ENCODE measurements at places on chromosomes 6 and 20.

DNA sequence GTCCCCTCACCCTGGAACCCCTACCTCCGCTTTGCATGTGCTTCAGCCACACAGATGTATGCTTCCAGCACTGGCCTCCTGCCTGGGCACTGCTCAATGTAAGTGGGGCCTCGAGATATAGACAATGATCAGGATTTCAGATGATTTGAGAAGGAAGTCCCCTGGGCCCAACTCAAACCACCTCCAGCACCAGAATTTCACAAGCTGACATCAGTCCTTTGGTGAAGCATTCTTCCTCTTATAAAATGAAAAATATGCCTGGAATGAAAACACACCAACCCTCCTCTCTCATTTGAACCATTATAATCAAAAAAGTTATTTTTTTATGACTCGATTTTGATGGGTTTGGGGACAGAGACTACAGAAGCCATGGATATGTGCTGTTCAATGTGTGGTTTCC is 48.5 kb downstream of the BTBD3 start:
- no peak for DNase-seq

- DNase-seq = no peak
Measured at GRCh38 chr6:138266095-138266494, 47.8 kb upstream of the PBOV1 start.

GRCh38 chr6:79841577-79842375 is 105.6 kb downstream of the ELOVL4 start:
- no peak for DNase-seq

GRCh38 chr6:100138346-100139022 is 144.5 kb upstream of the MCHR2 start:
- DNase-seq = no peak

- DNase-seq = no peak
Measured at GRCh38 chr6:20564269-20564668, 30.0 kb downstream of the CDKAL1 start.

DNA sequence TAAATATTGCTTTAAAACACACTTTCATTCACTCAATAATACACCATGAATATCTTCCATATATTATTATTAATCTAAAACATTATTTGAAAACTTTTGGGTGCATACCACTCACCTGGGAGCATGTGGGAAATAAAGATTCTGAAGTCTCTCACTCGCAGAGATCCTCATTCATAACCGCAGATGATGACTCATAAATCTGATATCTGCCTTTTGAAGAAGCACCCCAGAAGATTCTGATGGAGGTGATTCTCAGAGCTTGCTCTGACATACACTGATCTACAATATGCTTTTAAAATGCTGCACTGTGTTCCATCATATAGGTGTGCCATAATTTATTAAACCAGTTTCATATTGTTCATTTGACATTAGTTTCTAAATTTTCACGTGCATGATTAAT is 135.0 kb upstream of the SGK1 start:
- no peak for DNase-seq

DNA sequence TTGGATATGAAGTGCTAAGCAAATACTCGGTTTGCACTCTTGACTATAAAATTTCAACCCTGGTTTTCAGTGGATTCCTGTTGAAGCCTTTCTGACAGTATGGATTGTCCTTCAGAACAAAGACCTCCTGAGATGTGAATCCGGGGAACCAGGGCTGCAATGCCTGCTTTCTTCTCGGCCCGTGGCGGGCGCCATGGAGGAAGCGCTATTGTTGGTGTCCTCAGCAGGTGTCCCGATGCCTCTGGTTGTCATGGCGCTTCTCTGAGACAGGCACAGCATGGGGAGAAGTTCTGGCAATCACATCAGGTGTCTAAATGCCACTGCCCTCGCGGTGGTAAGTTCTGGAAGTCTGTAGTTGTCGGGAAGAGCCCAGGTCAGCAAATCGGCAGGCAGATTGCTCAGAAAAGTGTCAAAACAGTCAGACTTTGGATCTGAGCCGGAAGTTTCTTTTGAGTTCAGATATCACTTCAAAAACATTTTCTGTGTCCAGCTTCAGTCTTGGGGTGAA is 188.5 kb downstream of the CDH4 start:
- DNase-seq = no peak

- DNase-seq = no peak
Measured at GRCh38 chr6:101663100-101663499, 269.6 kb downstream of the GRIK2 start.

GRCh38 chr6:21984561-21984960 is 312.3 kb downstream of the PRL start:
- DNase-seq = no peak

DNA sequence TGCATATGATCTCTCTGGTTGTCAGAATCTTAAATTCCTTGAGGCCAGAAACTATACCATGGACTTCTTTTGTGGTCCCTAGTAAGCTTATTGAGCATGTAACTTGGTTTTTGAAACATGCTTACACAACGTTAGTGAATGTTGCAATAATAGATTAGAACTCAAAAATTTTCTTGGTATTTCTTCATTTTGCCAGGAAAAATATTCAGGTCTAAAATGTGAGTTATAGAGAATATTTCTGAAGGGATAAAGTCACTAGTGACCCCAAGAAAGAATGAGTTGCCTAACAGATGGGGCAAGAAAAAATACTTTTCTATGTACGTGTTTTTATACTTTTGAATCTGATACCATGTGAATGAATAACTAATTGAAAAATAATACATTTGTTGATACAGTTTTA is 195.4 kb downstream of the TFAP2A start:
- no peak for DNase-seq

- no peak for DNase-seq
Measured at GRCh38 chr6:6331946-6332601, 11.6 kb upstream of the F13A1 start.

GRCh38 chr6:113870917-113871316 is 13.8 kb downstream of the MARCKS start:
- no peak for DNase-seq

GRCh38 chr6:20313960-20314530 is 87.6 kb upstream of the E2F3 start:
- DNase-seq = no peak

DNA sequence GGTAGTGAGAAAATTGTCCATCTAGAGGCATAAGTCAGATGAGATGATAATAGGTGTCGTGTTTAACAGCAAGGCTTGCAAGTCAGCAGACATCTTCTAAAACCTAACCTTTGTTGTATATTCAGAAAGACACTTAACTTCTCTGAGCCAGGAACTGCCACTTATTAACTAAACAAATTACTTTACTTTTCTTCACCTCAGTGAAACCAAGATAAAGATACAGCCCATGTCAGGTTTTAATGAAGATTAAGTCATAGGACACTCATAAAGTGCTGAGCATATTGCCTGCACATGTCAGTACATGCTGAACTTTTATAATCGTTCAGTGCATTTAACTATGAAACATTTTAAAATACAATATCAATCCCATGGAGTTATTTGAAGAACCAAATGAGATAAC is 286.8 kb downstream of the NKAIN2 start:
- DNase-seq = no peak

GRCh38 chr6:139748353-139749146 is 374.1 kb upstream of the CITED2 start:
- no peak for DNase-seq

DNA sequence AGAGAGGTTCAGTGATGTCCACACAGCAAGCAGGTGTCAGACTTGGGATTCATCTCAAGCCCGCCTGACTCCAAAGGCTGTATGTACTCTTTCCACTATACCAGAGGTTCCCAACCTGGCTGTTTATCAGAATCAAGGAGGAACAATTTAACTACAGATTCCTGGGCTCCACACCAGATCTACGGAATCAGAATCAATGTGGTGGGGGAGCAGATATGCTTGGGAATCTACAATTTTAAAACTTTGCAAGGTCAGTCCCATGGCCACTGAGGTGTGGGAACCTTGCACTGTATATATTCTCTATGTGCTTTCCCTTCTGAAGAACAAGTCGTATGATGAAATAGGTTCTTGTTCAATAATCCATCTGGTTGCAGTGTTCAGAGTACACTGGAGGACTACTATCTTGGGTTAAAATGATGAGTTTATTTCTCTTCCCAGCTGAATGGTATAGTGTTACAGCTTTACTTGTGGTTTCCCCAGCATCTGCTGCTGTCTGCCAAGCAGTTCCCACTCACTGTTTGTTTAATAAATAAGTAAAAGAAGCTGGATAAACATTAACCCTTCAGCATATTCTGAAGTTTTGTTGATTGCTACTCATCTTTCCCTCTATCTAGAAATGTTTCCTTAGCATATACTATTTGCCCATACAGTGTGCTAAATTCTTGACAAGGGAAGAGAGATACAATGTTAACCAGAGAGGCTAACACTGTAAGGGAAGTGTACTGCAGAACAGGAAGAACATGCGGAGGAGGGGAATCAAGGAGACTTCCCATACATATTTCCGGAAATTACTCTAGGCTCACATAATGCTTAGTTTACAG is 9.9 kb downstream of the TTI1 start:
- DNase-seq = no peak

GRCh38 chr6:56915832-56916231 is 39.1 kb upstream of the BEND6 start:
- DNase-seq = no peak

DNA sequence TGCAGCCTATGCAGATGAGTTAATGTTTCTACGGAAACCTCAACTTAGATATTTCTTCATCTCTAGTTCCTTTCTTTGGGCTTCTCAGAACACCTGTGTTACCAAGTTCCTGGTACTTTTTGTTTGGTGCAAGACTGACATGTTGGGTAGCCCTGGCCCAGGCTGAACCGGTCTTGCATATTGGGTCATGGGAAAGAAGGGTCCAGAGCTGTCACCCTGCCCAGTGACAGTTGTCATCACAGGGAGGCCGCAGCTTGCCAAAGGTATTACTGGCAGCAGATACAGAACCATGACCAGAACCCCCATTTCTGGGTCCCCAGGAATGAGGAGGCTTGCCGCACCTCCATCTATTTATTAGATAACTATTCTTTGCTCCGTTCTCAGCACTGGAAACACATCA is 40.2 kb downstream of the PDYN start:
- no peak for DNase-seq

- no peak for DNase-seq
Measured at GRCh38 chr6:119076576-119077390, 1.7 kb downstream of the FAM184A start.

DNA sequence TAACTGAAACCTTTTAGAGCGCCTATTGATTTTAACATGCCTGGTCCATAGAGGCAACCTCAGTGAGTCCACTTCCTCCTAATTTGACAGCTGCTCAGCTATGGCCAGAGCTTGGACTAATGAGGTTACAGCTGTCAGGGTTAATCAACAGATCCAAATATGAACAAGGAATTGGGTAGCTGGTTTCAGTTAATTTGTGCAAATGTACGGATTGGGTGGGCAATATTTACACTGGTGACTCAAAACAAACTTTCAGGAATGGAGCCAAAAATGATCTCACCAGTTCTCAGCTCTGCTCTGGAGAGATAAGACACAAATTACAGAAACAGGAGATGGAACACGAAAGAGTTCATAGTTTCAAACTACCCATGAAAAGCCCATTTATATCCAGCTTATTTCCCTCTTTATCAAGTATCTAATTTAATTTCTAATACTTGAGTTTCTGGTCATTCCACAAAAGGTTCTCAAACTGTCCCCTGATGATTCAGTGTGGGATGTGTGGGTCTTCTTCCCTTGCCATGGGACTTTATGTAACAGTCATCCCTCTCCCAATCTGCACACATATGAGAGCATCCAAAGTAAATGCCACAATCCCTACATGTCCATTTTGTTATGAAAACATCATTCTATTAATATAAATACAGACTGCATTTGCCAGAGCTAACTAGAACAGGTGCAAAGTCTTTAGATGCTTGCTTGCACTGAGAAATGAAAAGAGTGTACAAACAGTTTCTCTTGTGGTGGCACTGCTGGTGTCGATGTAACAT is 149.9 kb downstream of the RPS12 start:
- no peak for DNase-seq

- no peak for DNase-seq
Measured at GRCh38 chr6:14701946-14702345, 543.9 kb upstream of the JARID2 start.

- no peak for DNase-seq
Measured at GRCh38 chr6:127249621-127250020, 17.0 kb upstream of the RNF146 start.

DNA sequence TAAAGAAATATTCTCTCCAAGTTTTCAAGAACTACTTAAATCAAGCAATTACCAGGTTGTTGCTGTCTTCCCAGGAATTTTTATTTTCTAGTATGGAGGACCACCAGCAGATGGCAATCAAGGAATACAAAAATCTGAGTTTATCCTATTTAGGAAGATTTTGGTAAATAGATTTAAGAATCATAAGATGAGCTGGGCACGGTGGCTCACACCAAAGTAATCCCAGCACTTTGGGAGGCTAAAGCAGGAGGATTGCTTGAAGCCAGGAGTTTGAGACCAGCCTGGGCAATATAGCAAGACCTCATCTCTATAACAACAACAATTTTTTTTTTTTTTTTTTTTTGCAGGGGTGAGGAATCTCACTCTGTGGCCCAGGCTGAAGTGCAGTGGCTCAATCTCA is 19.3 kb upstream of the SEC63 start:
- no peak for DNase-seq

DNA sequence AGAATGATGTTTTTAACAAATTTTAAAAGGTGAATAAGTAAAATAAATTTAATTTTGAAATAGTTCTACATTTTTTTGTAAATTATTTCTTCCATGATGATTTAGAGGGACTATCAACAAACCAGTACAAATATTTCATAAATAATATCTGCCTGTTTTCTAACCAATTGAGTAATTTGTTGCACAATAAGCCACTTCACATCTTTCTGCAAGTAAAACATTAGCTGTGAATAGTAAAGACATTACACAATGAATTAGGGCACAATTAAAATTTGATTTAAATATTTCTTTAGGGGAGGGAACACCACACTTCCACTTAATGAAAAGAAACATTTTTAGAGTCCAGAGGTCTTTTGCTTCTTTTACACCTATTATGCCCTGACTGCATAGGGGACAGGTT is 118.4 kb upstream of the PTPRK start:
- DNase-seq = no peak

- DNase-seq = peak; percentile 49
Measured at GRCh38 chr6:16409531-16410441, 171.4 kb downstream of the GMPR start.

DNA sequence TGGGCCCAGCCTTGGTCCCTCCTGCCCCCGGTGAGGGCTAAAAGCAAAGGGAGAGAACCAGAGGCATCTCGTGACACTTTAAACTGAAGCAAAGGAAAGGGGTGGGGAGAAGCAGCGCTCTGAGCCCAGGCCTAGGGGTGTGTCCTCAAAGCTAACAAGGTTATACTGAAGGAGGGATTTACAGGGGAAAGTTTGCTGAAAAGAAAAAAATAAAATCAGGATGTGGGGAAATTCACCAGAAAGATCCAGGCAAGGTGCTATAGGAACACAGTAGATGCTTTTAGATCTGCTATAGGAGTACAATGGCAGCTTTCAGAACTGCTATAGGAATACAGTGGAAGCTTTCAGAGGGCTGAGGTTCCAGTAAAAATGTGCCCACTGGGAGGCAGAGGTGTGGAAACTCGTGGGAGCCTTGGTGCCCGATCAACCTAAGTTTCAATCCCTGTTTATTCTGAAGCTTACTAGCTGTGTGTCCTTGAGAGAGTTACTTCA is at the start of gene COL9A1:
Gene COL9A1, minus strand, starts transcription at position 51 of the 492 bp plus-strand sequence. CDS start 160 bp downstream, outside the sequence.
- no peak for DNase-seq

- no peak for DNase-seq
Measured at GRCh38 chr6:154960299-154960843, 34.7 kb upstream of the TIAM2 start.

GRCh38 chr6:127776320-127776719 is 124.5 kb downstream of the THEMIS start:
- DNase-seq = no peak

All from HEK293T (cell line).